ENCODE measurements at places on chromosomes 6 and 20. TPM values are rescaled to one million over a fixed set of nuclear protein-coding genes. Genes with fewer than 3 reads are reported as not detected.

Gene CD109
- total RNA-seq = 7.9 TPM

Gene RPS6KA2
- total RNA-seq = 119 TPM

Gene CLIC5
- total RNA-seq = 2.8 TPM

Gene MDFI
- 2.3 TPM for total RNA-seq

Gene CEBPB
- 103 TPM for total RNA-seq

Gene CRISP3
- total RNA-seq = 0.12 TPM

Gene KCNS1
- not detected for total RNA-seq

Gene ATP9A
- 63.8 TPM for total RNA-seq

Gene SLC12A5
- total RNA-seq = not detected

Gene MICB
- total RNA-seq = 1.7 TPM

Gene BRD2
- total RNA-seq = 115 TPM

Gene MRS2
- total RNA-seq = 29.1 TPM

Gene FRMD1
- 0.23 TPM for total RNA-seq

Gene RTEL1
- total RNA-seq = 18.7 TPM

Gene NKX2-2
- total RNA-seq = not detected

Gene AGER
- total RNA-seq = 1.8 TPM

Gene SALL4
- not detected for total RNA-seq

Gene BPIFB1
- not detected for total RNA-seq

Gene PCSK2
- 1.6 TPM for total RNA-seq

Gene SPAG4
- 3.5 TPM for total RNA-seq

Gene SLC22A2
- total RNA-seq = not detected

Gene SLC22A7
- total RNA-seq = not detected

Gene EDEM2
- 12.8 TPM for total RNA-seq

Gene MDN1
- total RNA-seq = 30.4 TPM

Gene KIFC1
- not detected for total RNA-seq

Gene TAP2
- total RNA-seq = 10.3 TPM

Gene ADGRF5
- 36.3 TPM for total RNA-seq

Gene TCF19
- 5.4 TPM for total RNA-seq

Gene OPRM1
- 0.27 TPM for total RNA-seq

Gene OOEP
- not detected for total RNA-seq

Gene BPIFA1
- total RNA-seq = not detected

Gene RBM38
- 136 TPM for total RNA-seq

Gene TGM3
- 5.8 TPM for total RNA-seq

Gene ELOVL2
- not detected for total RNA-seq

Gene IRF4
- total RNA-seq = 5.1 TPM

Gene BTNL2
- total RNA-seq = not detected

Gene TRDN
- not detected for total RNA-seq

Gene SLC35F1
- 6.3 TPM for total RNA-seq

Gene DCDC2
- not detected for total RNA-seq

Gene MUC22
- 0.16 TPM for total RNA-seq

Gene DPM1
- 35.2 TPM for total RNA-seq

Gene SYNDIG1
- 0.40 TPM for total RNA-seq

Gene ZNF334
- total RNA-seq = 0.66 TPM

Gene PPP1R3G
- total RNA-seq = 11.8 TPM

Gene SPDEF
- not detected for total RNA-seq

Gene MAP7
- 4.5 TPM for total RNA-seq

Gene COL21A1
- 5.3 TPM for total RNA-seq

Gene DEFB124
- not detected for total RNA-seq

Gene BTN1A1
- not detected for total RNA-seq

Gene FYN
- 58.6 TPM for total RNA-seq

Gene LAMP5
- not detected for total RNA-seq

Gene SAMD3
- total RNA-seq = not detected

Gene BPHL
- 7.2 TPM for total RNA-seq

Gene SAMD5
- total RNA-seq = 0.99 TPM

Gene HMGCLL1
- total RNA-seq = 0.31 TPM

Gene NAPB
- total RNA-seq = 14.0 TPM

Gene CLVS2
- total RNA-seq = 0.50 TPM

Gene PTK7
- total RNA-seq = 2.0 TPM

Gene UFL1
- total RNA-seq = 33.8 TPM

Data from gastroesophageal sphincter (tissue), 4 donors.